NCI-H1105 (cell line): ENCODE measurements at places on chromosomes 7 and 10.

DNA sequence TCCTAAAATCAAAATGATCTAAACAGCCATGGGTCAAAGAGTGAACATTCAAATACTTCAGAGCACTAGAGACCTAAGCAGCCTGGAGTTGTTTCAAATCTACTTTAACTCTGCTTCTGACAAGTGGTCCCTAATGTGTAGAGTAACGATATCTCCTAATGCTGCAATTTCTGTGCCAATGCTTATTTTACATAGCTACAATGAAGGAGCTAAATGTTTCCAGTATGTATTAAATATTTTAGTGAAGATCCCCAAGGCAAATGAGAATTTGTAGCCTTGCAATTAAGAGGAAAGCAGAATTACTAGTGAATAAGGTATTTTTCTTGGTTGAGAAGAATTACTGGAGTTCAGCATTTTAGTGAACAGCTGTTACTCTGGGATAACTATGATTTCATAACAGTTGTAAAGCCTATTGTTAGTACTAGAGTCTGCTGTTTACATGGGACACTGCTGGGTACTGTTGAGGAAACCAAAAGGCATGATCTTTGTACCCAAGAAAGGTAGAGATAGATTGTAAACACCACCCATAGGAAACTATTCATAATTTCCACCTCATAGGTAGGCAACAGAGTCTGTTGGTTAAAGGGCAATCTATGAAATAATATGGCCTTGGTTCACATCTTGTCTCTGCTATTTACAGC, 271.9 kb downstream of the PLXDC2 start:
- DNase-seq, result no peak

DNA sequence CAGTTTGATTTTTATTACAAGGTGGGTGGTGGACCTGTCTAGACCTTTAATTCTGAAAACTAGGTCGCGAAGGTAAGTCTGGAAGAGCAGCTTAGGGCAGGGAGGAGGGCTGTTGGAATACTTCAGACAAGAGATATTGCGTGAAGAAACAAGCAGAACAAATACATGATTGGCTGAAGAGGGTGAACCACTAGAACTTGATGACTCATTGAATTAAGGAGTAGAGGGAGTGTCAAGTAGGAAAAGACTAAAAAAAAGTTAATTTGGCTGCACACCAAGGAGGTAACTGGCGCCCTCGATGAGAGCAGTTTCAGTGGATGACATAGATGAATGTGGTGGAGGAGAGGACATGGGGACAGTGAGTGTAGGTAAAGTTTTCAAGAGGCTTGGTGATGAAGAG, 41.3 kb downstream of the WNT2 start:
- DNase-seq, result no peak

DNA sequence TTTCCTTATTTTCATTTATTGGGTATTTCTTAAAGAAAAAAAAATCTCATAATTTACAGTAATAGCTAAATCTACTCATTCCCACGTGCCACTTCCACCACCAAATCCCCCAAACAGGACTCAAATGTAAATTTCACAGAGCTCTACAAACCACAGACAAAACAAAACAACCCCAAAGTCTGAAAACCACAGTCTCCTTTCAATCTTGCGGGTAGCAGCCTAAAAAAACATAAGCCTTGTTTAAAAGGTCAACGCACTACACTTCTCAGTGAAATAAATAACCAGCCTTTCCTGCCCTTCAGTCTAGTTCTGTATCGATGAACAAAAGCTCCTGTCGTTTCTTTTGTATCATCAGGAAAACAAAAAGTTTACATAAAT, 121.8 kb upstream of the AFAP1L2 start:
- no peak for DNase-seq

DNA sequence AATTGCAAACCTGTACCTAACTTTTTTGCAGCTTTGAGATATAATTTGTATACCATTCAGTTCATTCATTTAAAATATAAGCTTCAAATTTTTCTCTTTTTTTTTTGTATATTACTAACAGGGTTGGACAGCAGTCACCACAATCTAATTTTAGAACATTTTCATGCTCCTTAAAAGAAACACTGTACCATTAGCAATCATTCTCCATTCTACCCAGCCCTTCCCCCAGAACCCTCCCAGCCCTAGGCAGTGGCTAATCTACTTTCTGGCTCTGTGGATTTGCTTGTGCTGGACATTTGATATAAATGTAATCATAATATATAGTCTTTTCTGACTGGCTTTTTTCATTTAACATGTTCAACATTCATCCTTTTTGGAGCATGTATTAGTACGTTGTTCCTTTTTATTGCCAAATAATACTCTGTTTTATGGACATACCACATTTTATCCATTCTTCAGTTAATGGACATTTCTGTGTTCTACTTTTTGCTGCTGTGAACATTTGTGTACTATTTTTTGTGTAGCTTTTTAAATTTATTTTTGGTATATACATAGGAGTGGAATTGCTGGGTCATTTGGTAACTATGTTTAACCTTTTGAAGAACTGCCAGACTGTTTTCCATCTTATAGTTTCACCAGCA, 40.9 kb upstream of the ST7 start:
- DNase-seq, result no peak

- peak; percentile 8 for DNase-seq
Observed at GRCh38 chr7:36473454-36474282, 84.0 kb downstream of the ANLN start.
